ENCODE measurements at places on chromosomes 4 and X. TPM values are rescaled to one million over a fixed set of nuclear protein-coding genes. Genes with fewer than 3 reads are reported as not detected.

SERPINA7 gene
- not detected for total RNA-seq

PLP1 gene
- total RNA-seq: 1.0 TPM

POU4F2 gene
- not detected for total RNA-seq

FGG gene
- not detected for total RNA-seq

DNA sequence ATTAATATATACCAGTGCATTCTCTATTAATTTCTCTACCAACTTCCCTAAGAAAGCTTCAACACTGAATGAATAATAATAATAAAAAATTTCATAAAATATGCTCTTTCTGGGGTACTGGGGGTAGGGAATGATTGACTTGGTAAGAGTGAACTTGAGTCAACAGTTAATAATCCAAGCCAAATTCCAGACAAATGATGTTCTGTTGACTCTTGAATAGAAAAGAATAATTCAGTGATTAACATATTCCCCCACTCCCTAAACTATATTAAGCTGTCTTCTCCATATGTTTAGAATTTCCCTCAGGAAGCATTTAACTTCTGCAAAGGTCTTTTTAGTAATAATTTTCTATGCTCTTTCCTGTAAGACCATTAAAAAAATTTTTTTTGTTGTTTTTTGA is 12.3 kb downstream of the PGRMC2 start:
- DNase-seq: no peak

DNA sequence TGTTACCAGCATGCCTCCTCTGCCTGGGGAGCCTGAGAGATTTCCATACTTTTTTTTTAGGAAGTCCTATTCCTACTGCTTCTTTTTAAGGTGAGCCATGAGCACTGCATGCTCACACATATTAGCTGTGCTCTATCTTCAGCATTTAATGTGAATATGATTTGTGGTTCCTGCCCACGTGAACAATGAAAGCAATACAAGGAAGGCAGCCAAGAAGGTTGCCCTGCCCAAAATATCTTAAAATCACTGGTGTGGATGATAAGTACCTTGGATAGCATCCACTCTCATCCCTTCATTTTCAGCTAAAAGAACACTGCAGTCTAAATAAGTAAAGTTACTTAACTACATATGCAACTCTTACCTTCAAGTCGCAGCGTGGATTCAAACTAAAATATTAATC is 607.5 kb downstream of the PACRGL start:
- DNase-seq: no peak

DNA sequence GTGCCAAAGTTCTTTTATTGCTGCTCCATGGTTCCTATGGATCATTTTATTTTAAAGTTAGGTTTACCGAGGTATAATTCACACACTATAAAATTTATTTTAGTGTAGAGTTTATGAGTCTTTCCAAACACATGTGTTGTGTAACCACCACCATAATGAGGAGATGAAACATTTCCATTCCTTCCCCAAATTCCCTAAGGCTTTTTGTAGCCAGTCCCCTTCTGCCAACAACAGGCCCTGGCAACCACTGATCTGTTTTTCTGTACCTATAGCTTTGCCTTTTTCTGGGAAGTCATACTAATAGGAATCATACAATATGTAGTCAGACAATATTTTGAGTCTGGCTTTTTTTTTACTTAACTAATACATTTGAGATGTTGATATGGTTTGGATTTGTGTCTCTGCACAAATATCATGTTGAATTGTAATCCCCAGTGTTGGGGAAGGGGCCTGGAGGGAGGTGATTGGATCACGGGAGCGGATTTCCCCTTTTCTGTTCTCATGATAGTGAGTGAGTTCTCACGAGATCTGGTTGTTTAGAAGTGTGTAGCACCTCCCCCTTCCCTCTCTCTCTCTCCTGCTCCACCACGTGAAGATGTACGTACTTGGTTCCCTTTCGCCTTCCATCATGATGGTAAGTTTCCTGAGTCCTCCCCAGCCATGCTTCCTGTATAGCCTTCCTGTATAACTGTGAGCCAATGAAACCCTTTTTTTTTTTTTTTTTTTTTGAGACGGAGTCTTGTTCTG is 59.6 kb upstream of the DHX15 start:
- DNase-seq: no peak

DNA sequence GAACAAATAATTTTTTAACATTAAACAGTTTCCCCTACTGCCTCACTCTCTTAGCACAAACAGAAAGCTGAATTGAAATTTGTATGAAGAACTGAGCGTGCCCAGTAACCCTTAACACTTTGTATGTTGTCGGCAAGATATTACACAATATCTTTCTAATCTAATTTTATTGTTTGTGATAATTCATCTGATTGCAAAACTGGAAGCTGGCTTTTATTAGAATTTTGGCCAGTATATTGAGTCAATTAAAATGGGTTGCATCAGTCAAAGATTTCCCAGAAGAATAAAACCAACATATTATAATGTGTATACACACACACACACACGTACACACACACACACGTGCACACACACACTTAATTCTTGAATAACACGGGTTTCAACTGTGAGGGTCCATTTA is 2332.1 kb downstream of the PCDH7 start:
- no peak for DNase-seq

DNA sequence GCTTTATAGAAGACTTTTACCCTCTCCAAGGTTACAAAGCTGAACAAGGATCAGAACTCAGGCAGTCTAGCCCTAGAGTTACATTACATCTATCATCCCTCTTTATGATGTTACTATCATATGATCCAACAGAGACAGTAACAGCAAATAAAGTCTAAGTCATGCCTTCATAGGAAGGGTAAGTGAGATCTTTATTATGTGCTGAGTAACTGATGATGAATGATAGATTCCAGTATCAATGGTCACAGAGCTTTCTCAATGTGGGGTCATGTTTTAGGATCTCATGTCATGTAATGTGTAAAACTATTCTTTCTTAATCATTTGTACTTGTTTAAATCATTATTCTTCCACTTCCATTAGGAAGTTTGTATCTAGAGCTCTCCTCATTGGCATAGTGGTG is 22.8 kb downstream of the ELOVL6 start:
- no peak for DNase-seq

DNA sequence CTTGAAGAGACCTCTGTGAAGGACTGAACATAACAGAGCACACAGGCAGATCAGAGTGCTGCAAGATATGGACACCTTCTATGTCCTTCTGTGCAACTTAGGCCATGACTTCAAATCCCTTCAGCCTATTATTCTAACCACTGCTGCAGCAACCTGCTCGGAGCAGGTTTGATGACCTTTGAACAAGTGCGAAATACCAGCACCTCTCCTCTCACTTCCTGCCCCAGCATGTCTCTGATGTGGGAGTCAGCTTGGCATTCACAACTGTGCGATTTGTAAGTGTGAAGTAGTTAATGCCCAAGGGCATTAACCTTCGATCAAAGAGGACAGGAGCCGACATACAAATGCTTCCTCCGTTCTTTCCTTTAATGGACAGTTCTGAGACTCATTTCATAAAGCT is 1.6 kb upstream of the EXOC1 start:
- DNase-seq: no peak

DNA sequence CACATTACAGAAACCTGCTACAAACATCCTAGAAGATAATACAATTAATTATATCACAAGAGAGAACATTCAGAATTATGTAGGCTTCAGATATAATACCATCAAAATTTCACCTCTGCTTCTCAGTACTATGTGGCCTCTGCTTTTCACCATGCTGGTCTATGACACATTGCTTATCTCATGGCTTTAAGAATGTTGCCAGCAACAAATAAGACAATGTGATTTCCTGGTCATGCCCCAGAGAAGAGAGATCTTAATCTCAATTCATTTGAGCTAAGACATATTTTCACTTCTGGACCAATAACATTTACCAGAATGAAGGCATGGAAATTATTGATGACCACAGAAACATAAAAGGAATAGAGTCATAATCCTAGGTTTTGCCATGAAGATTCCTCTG is 1233.4 kb upstream of the ADGRL3 start:
- DNase-seq: no peak

- DNase-seq: no peak
Measured at GRCh38 chrX:120308558-120308957, 2.7 kb downstream of the TMEM255A start.

- DNase-seq: no peak
Measured at GRCh38 chr4:144819591-144819990, 173.6 kb downstream of the HHIP start.

- no peak for DNase-seq
Measured at GRCh38 chrX:114709406-114709805, 125.5 kb downstream of the HTR2C start.

Measured in dermis microvascular lymphatic vessel endothelial cell (primary cell).